Heart right ventricle (tissue), 16 donors: ENCODE measurements at places on chromosomes 3 and 15.

DNA sequence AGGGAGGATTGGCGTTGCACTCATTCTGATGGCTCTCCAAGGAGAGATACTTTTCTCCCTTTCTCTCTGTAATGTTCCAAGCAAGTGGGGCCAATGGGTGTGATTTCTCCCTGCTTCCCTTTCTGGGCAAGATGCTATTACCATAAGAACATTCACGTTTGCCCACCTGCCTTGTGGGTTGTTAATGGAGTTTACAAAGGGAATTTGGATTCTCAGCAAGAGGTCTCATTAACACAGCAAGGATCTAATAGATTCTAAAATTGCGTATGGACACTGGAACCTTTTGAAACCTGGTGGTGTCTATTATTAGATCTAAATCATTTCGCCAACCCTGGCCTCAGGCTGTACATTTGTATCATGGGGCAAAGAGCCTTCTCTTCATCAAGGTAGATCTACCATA is 74.1 kb downstream of the SLCO3A1 start:
- no peaks in the 10 kb centered on the region for H3K36me3 ChIP-seq
- peak overlapping the region; percentile 18 for H3K27ac ChIP-seq
- H3K27me3 ChIP-seq: no peaks in the 10 kb centered on the region
- no peak overlapping the region for H3K4me3 ChIP-seq
- H3K4me1 ChIP-seq: peaks cover 77% of the 10 kb centered on the region
- no peak for DNase-seq

GRCh38 chr3:99012051-99012450 is 110.6 kb upstream of the DCBLD2 start:
- DNase-seq: no peak
- H3K4me3 ChIP-seq: no peak overlapping the region
- H3K27me3 ChIP-seq: no peaks in the 10 kb centered on the region
- no peaks in the 10 kb centered on the region for H3K36me3 ChIP-seq

DNA sequence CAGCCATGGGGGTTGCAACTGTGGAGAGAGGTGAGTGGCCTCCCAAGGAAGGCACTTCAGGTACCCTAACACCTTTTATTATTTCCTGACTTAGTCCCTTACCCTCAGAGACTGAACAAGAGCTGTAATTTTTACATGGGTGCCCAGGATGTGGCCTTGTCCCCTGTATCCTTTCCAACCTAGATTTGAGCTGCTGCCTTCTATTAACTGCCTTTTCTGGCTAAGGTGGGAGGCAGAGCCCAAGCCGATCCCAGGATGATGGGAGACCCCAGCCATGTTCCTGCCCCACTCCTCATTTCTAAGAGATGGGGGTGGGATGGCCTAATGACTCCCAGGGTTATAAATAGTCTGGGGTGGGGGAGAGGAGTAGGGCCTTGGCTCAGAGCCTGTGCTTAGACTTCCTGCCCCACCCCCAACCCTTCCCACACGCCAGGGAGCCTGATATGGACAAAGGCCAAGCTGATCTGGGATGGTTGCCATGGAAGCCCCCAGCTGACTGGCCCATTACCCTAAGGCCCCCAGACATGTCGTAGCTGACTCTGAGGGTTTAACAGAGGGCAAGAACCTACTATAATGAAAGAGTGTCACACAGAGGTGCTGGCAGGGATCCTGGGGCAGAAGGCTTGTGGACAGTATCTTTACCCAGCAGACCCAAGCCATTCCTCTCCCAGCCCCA is 1.9 kb downstream of the KLHDC8B start:
- no peaks in the 10 kb centered on the region for H3K27me3 ChIP-seq
- H3K4me1 ChIP-seq: peaks cover 53% of the 10 kb centered on the region
- H3K27ac ChIP-seq: peak overlapping the region; percentile 99
- DNase-seq: peak; percentile 73

GRCh38 chr3:52280050-52280461 is 1.6 kb upstream of the WDR82 start:
- H3K36me3 ChIP-seq: peaks cover 23% of the 10 kb centered on the region
- peaks cover 58% of the 10 kb centered on the region for H3K4me1 ChIP-seq
- H3K27me3 ChIP-seq: no peaks in the 10 kb centered on the region
- peak overlapping the region; percentile 100 for H3K27ac ChIP-seq
- no peak for DNase-seq

GRCh38 chr3:143119009-143119914 is at the start of gene CHST2:
Gene CHST2, plus strand, starts transcription at chr3:143119771. Its CDS starts 1,046 bp downstream, at chr3:143120817.
- DNase-seq: peak; percentile 58
- H3K4me3 ChIP-seq: peak within 1 kb of the TSS; percentile 70
- H3K27me3 ChIP-seq: peaks cover 27% of the 10 kb centered on the region
- H3K4me1 ChIP-seq: no peaks in the 10 kb centered on the region
- H3K27ac ChIP-seq: peak within 1 kb of the TSS; percentile 74
